ENCODE measurements at places on chromosomes 3 and 15. TPM values are rescaled to one million over a fixed set of nuclear protein-coding genes. Genes with fewer than 3 reads are reported as not detected.

Gene WNT5A
- 3.6 TPM for total RNA-seq

Gene KCNAB1
- 2.8 TPM for total RNA-seq

Gene ALG1L2
- total RNA-seq: 0.33 TPM

Gene CCDC12
- total RNA-seq: 17.2 TPM

Gene PLXND1
- 127 TPM for total RNA-seq

Gene FSIP1
- 1.6 TPM for total RNA-seq

Gene KCNH8
- not detected for total RNA-seq

Gene EIF2B5
- total RNA-seq: 25.0 TPM

Gene ZNF385D
- total RNA-seq: 0.66 TPM

Gene CYP1A2
- not detected for total RNA-seq

Gene HIGD1A
- total RNA-seq: 125 TPM

Gene GUCA1C
- not detected for total RNA-seq

Gene C3orf20
- under 0.01 TPM for total RNA-seq

Gene SLC15A2
- total RNA-seq: 0.50 TPM

Gene ATP6V1A
- total RNA-seq: 142 TPM

Gene DPH3
- 19.1 TPM for total RNA-seq

Gene ZCWPW2
- 1.3 TPM for total RNA-seq

Gene CHDH
- total RNA-seq: 0.99 TPM

Gene KNSTRN
- total RNA-seq: 81.2 TPM

Gene PLXNB1
- 41.3 TPM for total RNA-seq
